Activated CD4-positive, alpha-beta T cell treated with anti-CD3 and anti-CD28 coated beads, Interleukin-2, amount 50 U/mL, for 24 hours (primary cell): ENCODE measurements at places on chromosomes 12 and 14.

DNA sequence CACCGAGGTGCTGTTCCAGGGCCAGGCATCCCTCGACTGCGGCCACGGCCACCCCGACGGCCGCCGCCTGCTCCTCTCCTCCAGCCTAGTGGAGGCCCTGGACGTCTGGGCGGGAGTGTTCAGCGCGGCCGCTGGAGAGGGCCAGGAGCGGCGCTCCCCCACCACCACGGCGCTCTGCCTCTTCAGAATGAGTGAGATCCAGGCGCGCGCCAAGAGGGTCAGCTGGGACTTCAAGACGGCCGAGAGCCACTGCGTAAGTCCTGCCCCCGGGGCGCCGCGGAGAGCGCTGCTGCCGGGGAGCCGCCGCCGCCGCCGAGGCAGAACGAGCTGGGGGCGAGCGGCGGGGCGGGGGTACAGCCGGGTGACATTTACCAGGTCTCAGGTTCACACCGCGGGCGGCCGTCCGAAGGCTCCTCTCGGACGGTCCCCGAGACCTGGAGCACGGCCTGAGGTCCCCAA, 1.4 kb downstream of the PLXNC1 start:
- no peak for DNase-seq

- DNase-seq: no peak
These were observed 12.4 kb downstream of the ITGA7 start for GRCh38 chr12:55695349-55695748.

DNA sequence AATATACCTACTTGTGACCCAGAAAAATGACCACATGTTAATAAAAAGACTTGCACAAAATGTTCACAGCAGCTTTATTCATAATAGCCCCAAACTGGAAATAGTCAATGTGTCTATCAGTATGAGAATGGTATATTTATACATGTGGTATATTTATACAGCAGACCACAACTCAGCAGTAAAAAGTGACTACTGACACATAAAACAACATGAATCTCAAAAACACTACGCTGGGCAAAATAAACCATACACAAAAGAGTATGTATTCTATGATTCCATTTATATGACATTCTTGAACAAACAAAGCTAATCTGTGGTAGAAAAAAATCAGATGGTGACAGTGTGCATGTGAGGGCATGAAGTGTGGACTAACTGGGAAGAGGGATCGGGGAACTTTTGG, 35.1 kb downstream of the ARF6 start:
- DNase-seq: no peak

GRCh38 chr12:1660304-1661187, 30.3 kb upstream of the ADIPOR2 start:
- DNase-seq: peak; percentile 36

DNA sequence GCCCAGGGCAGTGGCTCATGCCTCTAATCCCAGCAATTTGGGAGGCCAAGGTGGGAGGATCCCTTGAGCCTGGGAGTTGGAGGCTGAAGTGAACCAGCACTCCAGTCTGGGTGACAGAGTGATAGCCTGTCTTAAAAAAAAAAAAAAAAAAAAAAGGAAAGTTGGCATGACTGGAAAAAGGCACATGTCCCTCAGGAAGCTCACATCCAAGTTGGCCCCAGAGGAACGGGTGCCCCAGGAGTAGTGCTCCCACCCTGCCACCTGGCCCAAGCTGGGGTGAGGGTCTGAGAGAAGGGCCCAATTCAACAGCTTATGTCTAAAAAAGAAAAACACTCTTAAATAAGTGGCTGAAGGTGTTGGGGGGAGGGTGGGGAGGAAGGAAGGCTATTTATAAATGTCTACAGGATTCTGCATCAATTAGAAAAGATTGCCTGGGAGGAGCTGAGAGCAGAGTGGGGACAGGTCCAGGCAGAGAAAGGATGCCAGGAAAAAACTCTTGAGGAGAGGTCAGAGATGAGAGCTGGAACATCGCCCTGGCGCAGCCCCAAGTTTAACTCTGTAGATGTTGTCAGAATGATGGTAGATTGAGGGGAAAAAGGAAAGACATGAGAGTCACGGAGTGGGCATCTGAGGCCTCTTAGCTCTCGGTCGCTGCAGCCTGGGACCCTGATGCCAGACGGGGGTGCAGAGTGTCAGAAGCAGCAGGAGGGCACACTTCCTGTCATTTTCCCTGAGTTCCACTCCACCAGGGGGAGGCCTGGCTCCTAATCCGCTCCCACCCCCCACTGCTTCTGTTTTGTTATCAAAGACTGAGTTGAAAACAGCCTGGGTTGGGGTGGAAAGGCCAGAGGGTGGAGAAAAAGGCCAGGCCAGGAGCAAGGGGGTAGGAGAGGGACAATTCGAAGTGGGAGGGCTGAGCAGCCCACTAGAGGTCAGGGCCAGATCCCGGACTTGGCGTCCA, 7.3 kb downstream of the SPRYD3 start:
- DNase-seq: no peak

GRCh38 chr14:85531141-85531586, 1.2 kb downstream of the FLRT2 start:
- DNase-seq: no peak

GRCh38 chr12:127660961-127661360, 606.0 kb upstream of the TMEM132C start:
- no peak for DNase-seq

DNA sequence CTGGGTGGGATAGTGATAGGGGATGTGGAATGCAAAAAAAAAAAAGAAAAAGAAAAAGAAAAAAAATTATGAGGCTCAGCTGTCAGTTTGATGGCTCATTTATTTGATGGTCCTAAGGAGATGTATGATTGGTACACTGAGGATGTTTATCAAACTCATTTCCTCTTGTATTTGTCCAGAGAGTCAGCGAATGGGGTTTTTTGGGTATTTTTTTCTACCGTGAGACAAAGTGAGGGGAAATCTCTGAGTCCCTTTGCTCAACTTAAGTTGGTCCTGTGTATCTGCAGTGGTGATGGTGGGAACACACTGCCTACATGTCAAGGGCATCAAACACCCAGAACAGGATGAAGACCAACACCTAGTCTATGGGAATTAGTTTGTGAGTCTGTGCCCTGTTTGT, 176.9 kb upstream of the HIF1A start:
- no peak for DNase-seq

DNA sequence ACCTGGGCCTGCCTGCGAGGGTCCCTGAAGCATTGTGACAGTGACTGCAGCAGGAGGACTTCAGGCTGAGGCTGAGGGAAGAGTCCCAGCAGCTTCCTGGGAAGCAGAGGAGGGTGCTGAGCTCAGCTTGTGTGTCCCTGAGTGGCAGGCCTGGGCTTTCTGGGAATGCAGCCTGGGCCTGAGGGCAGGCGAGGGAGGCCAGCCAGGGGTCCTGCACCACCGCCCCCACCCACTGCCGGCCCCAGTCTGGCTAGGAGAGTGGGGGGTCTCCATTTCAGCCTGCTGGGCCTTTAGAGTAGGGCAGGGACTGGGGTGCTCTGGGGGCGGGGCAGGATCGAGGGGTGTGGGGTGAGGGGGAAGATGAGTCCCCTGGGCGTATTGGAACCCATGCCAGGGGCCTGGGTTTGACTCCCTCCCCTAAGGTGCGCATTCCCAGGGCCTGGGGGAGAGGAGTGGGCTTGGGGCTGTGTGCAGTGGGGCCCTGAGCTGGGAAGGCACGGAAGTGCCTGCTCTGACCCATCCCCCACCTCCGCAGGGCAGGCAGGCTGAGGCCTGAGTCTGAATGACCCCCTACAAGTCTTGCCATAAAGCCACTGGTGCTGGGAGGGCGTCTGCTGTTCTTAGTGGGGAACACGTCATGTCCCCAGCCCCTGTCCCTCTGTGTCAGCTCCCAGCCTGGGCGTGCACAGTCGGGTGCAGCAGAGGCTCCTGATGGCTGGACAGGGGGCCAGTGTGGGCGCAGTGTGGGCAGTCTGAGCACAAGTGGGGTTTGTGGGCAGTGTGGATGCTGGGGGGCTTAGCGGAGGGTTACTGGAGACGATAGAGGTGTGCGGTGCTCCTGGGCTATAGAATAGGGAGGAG, 46.4 kb downstream of the KRT80 start:
- no peak for DNase-seq
